ENCODE measurements at places on chromosomes 7 and 10.

DNA sequence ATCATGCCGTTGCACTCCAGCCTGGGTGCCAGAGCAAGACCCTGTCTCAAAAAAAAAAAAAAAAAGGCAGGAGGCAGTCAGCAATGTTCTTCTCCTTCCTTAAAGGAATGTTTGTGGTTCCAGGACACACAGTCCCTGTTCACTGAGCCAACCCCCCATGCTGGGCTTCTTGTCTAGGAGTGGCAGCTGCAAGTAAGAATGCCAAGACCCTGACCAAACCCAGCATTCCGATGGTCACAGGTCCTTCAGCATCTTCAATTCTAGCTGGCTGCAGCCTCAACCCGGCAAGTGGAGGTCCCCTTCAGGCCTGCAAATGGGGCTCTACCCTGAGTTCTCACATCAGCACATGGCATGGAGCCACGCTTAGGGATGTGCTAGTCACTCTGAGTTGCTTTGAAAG lies 38.2 kb upstream of the CUX1 start:
- no peak for DNase-seq

DNA sequence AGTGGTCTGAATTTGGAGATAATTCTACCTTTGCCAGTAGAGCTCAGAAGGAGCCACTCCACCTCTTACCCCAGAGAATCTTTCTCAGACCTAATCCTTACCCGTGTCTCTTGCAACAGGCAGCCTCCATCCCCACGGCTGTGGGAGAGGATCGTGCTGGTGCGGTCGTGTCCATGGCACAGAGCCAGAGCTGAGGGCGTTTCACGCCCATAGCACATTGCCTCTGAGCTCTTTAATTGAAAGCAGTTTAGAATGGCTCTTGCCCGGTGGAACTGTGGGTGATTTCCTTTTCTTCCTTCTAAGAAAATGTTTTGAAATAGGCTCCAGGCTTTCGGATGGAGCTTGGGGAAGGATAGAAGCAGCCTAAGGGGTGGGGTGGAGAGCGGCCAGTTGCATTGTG lies 41.5 kb downstream of the PRF1 start:
- no peak for DNase-seq

DNA sequence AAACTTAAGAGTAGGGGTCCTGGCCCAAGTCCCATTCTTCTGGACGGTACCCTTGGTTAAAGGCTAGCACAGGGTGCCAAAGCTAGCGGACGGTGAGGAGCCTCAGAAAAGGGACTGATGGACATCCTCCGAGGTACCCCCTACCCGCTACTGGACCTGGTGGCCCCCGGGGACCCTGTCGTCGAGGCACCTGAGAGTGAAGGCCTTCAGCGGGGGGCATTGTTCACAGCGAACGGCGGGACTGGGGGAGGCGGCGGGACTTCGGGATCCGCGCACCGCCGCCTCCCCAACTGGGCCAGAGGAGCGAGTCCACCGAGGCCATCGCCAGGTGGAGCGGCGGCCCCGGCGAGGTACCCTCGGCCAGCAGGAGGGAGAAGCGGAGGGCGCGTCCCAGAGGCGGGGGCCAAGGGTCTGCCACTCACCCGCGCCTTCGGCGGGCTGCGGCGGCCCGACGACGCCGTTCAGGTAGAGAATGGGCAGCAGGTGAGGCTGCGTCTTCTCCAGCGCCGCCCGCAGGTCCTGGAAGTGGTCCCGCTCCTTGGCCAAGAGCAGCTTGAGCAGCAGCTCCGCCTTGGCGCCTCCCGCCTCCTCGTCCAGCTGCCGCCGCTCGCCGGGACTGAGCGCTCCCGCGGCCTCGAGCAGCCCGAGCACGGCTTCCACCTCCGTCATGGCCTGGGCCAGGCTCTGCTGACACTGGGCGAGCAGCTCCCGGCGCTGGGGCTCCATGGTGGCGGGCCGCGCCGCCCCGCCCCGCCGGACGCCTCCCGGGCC lies 575 bp downstream of the DLG5 start:
- peak; percentile 24 for DNase-seq

DNA sequence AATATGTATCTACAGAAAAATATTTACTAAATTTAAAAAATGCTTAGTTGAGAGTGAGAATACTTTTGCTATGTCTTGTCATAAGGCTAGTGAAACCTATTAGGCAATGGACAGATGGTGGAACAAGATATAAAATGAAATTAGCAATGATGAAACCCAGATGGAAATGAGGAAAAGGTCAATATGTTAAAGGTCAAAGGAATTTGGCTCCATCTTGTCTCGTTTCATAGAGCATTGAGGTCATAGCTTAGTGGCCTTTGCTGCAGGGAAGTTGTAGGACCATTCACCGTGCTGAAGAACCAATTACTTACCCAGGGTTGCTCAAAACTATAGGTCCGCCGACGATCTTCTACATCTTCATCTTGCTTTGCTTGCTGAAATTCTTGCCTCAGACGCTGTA lies 683.9 kb downstream of the PARD3 start:
- DNase-seq, result no peak

DNA sequence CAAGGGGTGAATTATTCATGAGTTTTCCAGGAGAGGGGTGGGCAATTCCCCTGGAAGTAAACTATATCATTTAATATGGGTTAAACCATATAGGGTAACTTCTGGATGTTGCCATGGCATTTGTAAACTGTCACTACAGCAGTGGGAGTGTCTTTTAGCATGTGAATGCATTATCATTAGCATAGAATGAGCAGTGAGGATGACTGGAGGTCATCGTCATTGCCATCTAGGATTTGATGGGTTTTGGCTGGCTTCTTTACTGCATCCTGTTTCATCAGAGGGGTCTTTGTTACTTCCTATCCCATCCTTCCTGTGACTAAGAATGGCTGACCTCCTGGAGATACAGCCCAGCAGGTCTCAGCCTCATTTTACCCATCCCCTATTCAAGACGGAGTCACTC lies 139.5 kb upstream of the PRKCQ start:
- no peak for DNase-seq

DNA sequence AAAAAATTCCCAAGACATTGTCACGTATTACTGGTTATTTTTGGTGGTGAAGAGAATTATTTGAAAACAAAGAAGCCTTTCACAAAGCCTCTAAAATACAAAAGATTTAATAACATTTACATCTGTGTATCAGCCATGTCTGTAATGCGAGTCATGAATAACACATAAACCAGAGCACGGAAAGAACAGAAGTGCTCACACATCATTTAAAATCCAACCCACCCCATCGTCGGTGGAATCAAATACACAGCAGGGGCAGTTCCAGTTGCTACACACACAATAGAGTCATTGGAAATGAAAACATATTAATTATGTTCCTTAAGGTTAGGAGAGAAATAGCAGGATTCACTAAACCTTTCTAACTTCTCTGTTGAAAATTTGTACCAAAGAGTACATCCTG lies 1097.3 kb downstream of the KCNMA1 start:
- DNase-seq, result no peak

DNA sequence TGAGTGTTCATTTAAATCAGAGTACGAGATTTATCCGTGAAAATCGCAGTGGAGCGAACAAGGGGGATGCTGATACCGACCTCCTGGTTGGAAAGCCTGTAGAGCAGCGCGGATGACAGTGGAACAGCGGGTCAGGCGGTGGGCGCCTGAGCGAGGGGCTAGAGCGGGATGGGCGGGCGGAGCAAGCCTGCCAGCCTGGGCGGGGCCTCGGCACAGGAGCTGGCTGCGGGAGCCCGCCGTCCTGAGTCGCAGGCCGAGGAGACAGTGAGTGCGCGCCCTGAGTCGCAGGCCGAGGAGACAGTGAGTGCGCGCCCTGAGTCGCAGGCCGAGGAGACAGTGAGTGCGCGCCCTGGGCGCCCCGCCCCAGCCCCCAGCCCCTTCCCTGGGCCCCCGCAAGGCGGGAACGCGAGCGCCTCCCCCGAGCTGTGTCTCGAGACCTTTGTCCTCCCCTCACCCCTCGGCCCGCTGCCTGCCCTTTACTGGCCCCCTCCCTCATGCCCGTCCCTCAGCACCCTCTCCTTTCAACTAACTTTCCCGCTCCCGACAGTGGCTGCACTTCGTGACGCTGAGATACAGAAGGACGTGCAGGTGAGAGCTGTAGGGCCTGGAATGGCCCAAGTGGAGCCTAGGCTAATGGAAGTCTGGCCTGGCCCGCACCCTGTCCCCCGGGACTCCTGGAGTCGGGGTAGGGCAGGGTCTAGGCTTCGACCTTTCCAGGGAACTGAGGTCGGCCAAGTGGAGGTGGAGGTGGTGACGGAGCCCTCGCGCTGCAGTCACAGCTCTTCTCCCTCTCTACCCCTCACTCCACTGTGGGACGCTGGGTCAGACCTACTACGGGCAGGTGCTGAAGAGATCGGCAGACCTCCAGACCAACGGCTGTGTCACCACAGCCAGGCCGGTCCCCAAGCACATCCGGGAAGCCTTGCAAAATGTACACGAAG lies at the start of gene AS3MT:
Gene AS3MT, plus strand, starts transcription at position 213 of the 941 bp plus-strand sequence. Its CDS starts 123 bp downstream, at position 336.
- DNase-seq, result no peak

DNA sequence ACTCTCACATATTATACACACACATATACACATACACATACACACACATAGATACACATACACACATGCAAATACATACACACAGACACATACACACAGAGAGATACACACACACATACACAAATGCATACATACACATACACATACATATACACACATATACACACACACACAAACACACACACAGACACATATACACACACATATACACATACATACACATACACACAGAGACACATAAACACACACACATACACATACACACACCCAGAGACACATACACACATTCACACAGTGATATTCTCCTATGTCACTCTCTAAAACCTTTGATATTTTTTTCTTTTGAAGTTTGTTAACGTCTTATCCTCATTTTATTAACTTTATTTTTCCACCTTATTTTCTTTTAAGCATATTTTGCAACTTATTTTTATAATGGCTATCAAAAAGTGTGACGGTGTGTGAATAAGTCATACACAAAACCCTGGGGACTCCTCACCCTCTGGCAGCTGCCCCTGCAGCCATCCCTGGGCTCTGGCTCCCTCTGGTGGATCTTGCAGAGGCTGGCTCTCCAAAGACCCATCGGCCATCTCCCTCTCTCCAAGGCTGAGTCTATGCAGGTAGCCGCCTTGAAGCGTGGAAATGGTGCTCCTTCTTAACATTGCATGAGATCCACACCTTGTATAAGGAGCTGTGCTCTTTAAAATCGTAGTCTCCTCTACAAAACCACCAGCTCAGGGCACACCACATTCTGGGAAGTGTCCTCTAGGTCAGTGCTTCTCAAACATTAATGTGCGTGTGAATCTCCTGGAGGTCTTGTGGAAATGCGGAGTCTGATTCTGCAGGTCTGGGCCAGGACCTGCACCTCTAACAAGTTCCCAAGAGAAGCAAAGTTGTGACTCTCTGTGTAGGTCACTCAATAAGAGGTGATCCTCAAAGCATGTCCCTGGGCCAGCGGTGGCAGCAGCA lies 4.1 kb upstream of the C10orf120 start:
- peak; percentile 62 for DNase-seq

DNA sequence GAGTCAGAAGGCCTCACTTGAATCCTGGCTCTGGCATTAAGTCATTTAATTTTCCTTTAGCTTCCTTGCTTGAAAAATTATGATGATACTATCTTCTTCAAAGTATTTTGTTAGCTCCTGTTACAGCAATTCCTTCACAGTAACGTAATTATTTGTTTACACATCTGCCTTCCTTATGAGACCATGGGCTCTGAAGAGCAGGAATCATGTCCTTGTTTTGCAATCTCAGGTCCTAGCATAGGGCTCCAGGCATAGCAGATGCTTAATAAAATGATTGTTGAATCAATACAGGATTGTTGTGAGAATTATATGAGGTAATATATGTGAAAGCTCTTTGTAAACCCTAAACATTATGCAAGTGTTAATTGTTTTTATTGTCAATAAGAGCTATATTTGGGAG lies 25.5 kb downstream of the KLHDC10 start:
- no peak for DNase-seq

DNA sequence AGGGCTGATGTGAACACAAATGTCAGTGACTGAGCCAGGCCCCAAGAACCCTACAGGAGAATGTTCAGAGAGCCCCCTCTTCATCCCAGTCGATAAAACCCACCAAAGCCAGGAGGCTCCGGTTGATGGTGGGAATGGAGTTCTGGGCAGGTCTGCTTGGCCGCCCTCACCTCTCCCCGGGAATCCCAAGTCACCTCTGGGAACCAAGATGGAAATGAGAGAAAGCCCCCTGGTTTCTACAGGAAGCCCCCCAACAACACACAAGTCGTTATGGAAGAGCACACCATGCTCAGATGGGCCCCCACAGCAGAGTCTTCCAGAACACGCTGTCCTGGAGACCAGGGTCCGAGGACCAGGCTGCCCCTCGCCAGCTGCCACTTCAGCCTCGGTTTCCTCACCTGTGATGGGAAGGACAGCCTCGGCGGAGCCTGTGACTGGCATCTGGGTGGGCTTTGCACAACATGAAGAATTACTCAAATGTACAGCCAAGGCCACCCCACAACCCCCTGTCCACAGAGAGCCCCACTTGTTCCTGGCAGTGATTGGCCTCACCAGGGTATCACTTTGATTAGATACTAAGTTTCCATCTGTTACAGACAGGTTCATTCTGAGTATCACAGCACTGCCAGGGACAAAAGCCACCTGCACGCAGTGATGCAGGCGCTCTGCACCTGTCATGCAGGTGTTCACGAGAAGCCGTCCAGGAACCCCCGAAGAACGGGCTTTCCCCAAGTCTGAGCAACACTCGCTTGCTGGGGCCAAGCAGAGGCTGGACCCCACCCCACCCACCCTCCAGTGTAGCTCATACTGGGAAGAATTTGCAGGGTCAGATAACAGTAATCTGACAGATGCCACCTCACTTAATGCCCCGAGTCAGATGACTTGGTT lies 57.6 kb downstream of the MKI67 start:
- no peak for DNase-seq

DNA sequence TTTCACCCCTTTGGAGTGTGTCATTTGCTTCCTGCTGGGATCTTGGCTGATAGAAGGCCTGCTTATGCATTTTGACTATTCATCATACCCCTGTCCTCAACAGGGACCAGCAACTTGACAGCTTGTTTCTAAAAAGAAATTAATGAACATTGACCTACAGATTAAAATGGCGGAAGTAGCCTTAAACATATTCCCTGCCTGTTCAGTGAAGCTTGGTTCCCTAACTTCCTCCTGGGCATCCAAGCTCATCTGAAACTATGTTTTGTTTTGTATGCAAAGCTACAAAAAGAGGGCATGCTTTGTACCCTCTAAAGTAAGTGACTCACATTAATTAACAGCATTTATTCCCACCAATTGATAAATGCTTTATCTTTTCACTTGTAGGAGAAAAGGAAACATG lies 26.8 kb upstream of the CDK14 start:
- no peak for DNase-seq

GRCh38 chr10:24744946-24745345 lies 21.3 kb upstream of the ARHGAP21 start:
- DNase-seq, result peak; percentile 73

DNA sequence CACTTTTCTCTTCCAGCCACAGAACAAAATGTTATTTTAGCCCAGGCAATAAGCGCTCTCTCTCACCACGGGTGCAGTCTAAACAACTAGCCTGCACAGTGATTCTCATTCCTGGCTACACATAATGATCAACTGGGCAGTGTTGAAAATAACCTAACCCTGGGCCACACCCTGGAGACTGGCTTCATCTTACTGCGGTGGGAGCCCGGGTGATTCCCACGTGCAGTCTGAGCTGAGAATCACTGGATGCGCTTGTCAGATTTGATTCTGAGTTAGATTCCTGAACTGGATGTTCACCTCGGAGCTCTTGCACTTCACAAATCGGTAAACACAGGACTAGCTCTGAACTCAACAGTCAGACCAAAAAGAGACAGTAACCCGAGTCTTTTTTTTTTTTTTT lies 14.9 kb downstream of the ZC3HAV1 start:
- no peak for DNase-seq
